ENCODE measurements at places on chromosomes 4 and X. TPM values are rescaled to one million over a fixed set of nuclear protein-coding genes. Genes with fewer than 3 reads are reported as not detected.

- no peak for DNase-seq
Observed at GRCh38 chr4:169040559-169041261, 30.7 kb upstream of the CBR4 start.

- DNase-seq: no peak
Observed at GRCh38 chr4:81039351-81039972, 9.0 kb downstream of the BMP3 start.

DNA sequence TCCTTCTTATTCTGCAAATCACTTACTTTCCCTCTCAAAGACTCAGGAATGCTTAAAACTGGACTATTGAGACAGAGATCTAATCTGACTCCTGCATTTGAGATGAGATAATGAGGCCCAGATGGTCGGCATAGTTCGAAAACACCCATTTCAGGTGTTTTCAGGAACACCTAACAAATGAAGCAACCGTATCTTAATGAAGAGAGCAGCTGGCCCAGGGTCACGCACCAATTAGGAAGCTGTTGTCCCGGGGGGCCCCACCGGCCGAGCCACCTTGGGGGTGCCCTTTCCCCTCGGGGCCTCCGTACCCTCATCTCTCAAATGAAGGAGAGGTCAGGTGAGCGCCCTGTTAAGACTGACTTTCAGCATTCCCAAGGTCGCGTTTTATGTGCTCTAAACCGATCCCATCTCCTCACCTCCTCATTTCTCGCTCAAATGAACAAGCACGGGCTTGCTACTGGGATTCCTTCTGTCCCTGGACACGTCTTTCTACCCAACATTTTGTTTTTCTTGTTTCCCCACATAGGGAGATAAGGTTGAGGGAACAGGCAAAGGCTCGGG lies 824 bp downstream of the LRPAP1 start:
- no peak for DNase-seq

GRCh38 chr4:156411531-156411930 lies 457.9 kb upstream of the CTSO start:
- no peak for DNase-seq

Gene PNMA5
- total RNA-seq: 0.64 TPM

Gene NAP1L5
- total RNA-seq: 5.5 TPM

Gene MTNR1A
- total RNA-seq: not detected

Gene TLR2
- 0.32 TPM for total RNA-seq
